Activated CD8-positive, alpha-beta memory T cell treated with anti-CD3 and anti-CD28 coated beads, Interleukin-2, amount 50 U/mL, for 48 hours (primary cell): ENCODE measurements at places on chromosomes 4 and X.

GRCh38 chrX:134999469-134999868 is 8.7 kb downstream of the SMIM10 start:
- DNase-seq: no peak

DNA sequence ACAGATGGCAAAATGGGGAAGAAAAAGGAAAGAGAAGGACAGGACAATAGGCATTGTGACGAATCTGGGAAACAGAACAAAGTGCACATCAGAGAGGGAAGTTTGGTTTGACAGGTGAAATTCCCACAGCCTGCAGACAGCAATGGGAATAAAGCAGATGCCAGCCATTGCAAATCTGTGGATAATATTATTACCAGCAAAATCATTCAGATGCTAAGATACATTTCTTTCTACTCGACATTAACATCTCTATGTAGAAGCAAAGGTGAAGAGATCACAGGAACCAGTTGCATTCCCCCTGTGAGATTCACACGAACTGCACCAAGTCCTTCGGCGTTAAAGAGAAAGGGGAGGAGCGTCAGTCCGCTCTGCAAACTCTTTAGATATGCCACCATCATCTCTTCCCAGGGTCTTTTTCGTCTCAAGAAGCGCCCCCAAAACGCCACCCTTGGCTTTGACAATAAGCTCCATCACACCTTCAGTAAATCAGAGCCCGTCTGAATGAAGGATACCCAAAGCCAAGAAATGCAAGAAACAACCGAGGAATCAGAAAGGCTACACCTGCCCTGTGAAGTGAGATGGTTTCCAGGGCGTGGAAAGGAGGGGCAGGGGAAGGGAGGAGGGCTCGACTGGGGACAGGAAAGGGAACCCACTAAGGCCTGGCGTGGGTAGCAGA is 1.9 kb downstream of the NEUROG2 start:
- no peak for DNase-seq

DNA sequence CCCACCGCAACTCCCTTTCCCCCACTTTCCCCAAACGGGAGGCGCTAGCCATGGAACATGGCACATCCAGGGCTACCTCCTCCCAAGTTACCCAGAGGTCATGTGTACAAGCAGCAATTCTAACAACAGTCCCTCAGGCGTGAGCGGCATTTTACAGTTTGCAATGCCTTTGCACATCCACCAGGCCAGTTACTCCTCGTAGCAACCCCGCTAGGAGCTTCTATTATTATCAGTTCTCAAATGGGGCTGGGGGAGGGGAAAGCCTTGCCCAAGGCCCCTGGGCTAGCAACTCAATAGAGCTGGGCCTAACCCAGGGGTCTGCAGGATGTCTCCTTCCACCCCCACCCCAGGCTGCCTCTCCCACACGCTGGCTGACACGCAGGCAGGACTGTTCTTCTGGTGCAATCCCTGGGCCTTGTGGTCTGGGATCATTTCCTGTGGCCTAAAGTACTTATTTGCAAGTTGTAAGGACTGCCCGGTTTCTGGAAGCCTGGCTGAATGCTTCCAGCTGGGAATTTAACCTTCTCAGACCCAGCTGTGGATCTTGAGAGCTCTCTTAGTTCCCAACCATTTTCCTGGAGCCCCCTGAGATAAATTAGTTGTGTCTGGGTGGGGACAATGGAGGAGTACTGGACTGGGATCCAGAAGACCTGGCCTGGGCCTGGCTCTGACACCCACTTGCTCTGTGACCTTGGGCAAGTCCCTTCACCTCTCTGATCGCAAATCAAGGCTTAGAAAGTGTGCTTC is 27.7 kb downstream of the PJA1 start:
- DNase-seq: no peak

DNA sequence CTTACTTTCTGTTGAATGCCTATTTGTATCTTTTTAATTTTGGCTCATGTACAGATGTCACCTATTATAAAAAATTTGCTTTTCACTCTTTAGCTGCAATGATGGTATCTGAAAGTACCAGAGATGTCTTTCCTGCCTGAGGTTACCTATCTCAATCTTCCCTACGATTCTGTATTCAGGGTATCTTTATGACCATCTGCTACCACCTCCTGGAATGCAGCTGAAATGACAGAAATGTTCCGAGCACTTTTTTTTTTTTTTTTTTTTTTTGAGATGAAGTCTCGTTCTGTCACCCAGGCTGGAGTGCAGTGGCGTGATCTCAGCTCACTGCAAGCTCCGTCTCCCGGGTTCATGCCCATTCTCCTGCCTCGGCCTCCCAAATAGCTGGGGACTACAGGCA is 136.4 kb downstream of the REPS2 start:
- no peak for DNase-seq

DNA sequence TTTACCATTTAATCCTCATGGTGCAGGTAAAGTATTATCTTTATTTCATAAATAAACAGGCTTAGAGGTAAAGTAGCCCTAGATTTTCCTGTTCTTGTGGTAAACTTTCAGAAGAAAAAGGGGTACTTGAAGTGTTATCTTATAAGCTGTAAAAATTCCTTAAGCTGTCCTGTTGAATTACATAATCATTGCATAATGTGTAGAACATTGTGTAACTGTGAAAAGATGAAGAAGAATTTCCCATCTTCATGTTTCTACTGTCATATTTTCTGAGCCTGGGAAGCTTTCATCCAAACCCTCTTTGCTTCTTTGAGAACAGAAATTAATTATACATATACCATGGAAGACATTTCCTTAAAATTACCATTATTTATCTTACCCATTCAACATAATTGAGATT is 90.5 kb downstream of the ELOVL6 start:
- no peak for DNase-seq

GRCh38 chr4:14233126-14233525 is 605.6 kb upstream of the BOD1L1 start:
- DNase-seq: no peak

GRCh38 chrX:373641-374471 is 12.9 kb downstream of the PPP2R3B start:
- peak; percentile 78 for DNase-seq

- no peak for DNase-seq
Measured at GRCh38 chrX:20361081-20361889, 94.6 kb upstream of the RPS6KA3 start.

DNA sequence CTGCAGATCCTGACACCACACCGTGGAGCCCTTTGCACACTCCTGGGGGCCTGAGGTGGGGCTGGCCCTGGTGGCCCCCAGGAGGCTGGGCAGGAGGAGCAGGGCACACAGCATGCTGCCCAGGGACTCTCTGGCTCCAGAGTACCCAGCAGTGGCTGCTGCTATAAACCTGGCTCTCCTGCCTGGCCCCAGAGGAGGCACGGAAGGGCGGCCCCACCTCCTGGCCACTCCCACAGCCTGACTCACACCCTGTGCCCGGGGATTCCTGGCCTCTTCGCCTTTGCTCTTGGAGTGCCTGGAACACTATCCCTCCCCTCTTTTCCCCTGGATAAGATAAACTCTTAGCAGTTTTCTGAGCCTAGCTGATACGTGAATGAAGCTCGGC is at the start of gene PSAPL1:
PSAPL1 (minus strand) TSS at position 165 of the 385 bp plus-strand sequence; CDS start at position 114, 51 bp downstream.
- no peak for DNase-seq

DNA sequence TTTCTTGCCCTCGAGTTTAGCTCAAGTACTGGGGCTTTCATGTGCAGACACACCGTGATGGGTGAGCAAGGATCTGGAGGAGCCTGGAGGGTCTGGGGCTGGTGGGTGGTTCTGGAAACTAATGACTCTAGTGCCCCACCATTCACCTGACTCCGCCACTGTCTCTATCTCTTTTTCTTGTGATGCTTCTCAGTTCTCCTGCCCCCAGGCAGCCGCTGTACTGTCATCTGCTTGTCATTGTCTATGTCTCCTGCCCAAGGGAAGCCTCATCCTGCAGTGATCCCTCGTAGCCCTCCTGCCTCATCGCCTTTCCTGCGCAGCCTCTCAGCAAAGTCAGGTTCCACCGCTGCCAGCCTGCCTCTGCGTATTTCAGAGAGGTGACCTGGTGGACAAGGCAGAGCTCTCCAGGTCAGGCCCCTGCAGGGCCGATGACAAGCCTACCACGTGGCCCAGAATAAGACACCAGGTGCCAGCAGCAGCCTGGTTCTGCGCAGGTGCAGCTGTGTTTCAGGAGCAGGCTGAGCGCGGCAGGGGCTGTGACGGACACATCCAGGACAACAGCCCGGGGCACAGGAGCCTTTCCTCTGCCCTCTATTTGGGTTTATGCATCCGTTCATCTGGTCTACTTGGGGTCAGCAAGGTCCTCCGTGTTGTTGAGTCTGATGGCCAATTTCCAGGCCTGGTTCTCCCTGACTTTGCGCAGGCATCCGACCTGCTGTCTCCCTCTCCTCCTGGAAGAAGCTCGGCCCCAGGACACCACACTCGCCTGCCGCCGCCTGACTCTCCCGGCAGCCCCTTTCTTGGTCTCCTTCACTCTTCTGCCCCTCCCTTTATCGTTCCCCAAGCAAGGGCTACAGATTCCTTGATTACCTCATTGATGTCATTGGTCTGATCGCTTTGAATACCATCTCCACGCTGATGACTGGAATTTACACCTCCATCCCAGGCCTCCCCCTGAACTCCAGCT is 30.9 kb upstream of the CDKN2AIP start:
- no peak for DNase-seq

GRCh38 chr4:86106475-86106874 is 253.4 kb downstream of the MAPK10 start:
- no peak for DNase-seq

DNA sequence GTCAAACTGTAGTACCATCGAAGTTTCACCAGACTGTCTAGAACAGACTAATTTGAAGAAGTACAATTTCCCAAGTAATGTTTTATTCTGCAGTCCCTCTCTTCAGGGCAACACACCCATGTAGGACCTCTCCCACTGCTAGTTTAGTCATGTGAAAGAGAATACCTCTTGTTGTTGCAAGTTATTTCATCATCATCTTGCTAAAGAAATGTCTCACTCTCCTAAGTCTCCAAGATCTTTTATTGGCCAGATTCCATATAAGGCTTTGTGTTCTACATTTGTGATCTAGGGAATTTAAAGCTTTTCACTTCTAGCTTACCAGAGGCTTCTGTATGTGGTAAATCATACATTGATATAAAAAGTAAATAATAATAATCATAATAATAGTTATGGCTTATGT is 745.3 kb upstream of the MAGEB2 start:
- no peak for DNase-seq

DNA sequence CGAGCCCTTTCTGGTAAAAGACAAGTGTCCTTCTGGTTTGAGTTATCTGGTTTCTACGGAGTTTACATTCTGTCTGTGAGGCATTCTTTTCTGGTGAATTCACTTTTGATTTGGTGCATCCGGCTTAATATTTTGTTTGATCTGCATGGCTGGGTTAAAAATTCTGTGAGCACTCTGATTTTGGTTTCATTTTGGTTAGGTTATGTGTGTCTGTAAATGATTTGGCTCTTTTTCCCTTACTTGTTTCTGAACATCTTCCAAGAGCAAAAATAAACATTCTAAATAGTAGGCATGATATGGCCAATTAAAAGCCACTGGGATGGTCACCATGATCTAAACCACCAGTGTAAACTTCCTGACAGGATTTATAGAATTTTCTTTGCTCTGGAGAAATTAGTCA is 85.7 kb upstream of the PTPN13 start:
- DNase-seq: no peak

- DNase-seq: no peak
Measured at GRCh38 chrX:124814106-124814505, 467.7 kb downstream of the SH2D1A start.

- DNase-seq: no peak
Measured at GRCh38 chr4:161554372-161554990, 609.3 kb downstream of the FSTL5 start.

DNA sequence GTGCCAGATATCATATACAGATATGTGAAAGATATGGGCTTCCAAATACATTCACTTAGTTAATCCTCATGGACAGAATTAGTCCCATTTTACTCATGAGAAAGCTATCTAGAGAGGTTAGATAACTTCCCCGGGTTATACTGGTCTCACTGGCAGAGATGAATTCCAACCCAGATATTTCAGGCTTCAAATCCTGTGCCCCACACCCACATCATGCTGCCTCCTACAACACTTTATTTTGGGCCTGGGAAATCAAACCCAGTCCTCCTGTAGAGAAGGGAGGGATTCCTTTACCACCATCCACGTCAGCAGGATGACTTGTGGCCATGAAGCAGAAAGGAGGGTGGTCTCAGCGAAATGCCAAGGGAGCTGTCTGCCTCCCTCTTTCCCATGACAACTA is 113.8 kb downstream of the ATP10D start:
- DNase-seq: no peak

- DNase-seq: no peak
Measured at GRCh38 chr4:187910741-187911140, 84.8 kb upstream of the ZFP42 start.

DNA sequence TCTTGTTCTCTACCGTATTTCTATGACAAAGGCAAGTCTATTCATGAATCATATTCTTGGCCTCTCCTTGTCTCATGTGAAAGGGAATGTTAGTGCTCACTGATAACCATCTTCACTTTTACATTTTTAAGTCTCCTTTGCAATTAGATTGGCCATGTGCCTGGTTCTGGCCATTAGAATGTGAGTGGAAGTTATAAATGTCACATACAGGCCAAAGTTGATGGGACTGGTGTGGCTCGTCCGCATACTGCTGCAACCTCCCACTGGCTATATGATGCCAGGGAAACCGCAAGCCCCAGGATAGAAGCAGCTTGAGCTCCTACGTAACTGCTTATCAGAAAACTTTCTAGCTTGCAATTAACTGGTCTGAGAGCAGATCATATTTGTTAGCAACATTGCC is 86.1 kb downstream of the MAGEC1 start:
- DNase-seq: no peak

DNA sequence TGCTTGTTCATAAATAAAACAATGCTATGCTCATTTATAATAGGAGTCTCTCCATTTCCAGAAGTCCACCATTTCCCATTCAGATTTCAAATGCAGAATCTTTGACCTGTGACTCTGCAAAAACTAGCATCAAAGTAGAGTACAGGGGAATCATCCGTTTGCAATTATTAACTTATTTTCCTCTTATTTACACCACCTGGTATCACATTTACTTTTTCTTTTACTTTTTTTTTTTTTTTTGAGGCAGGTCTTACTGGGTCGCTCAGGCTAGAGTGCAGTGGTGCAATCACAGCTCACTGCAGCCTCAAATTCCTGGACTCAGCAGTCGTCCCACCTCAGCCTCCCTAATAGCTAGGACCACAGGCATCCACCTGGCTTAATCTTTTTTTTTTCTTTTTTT is 37.6 kb downstream of the RBM47 start:
- no peak for DNase-seq

GRCh38 chr4:159577241-159577640 is 474.4 kb downstream of the RAPGEF2 start:
- no peak for DNase-seq

DNA sequence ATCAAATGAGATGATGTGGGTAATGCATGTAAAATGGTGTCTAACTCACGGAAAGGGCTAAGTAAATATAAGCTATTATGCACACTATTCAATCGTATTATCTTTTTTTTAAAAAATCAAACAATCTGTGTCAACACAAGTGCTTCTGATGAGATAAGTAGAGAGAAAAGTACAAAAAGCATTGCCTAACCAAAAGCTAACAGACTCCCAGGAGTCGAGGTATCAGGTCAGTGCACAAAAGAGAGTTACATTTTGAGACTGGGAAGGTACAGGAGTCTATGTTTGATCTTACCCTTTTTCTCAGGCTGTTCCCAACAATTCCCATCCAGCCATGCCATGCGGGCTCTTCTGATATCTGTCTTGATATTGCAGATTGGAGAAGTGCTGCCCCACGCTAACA is 203.3 kb upstream of the ZIC3 start:
- no peak for DNase-seq

- DNase-seq: no peak
Measured at GRCh38 chr4:1348014-1348513, 1.1 kb downstream of the UVSSA start.

- peak; percentile 79 for DNase-seq
Measured at GRCh38 chrX:1322393-1322792, 14.2 kb upstream of the IL3RA start.
